ENCODE measurements at places on chromosomes 3 and 15.

- DNase-seq = no peak
Observed at GRCh38 chr3:190517687-190518086, 3.8 kb downstream of the IL1RAP start.

- DNase-seq = no peak
Observed at GRCh38 chr3:49170744-49171118, 667 bp upstream of the KLHDC8B start.

GRCh38 chr3:29430558-29430971 is 149.7 kb downstream of the RBMS3 start:
- no peak for DNase-seq

DNA sequence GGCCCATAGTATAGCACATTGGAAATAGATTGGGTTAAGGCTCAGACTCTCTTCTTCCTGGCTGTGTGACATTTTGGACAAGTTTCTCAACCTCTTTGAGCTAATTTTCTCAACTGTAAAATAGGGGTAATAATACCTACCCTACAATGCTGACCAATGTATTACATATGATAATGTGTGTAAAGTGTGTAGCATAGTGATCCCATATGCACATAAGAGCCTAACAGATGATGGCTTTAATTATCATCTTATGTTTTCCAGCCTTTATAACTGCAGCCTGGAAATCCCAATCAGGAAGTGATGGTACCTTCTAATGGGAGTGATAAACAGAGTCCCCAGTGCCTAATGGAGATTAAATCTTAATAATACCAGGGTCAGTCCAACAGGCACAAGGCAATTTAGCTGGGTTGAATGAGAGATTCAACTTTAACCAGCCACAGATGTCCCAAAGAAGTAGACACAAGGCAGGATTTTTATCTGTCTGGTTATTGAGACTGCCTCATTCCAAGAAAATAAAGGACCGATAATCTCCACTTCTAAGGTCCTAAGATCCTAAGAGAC is 12.0 kb downstream of the ADAMTS9 start:
- DNase-seq = no peak

DNA sequence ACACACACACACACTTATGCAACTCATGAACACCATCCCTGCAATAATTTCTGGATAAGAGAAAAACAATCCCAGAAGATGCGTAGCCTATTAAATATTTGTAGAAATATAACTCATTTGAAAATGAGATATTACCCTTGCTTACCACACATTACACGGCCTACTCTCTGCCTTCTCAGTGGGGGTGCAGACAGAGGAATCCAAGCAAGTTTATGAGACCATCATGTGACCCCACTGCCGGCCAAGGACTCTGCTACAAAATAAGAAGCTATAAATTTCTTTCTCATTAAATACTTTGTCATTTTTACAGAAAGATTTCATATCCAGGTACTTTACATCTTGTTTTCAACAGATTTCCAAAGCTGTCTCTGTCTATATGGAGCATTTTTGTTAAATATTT is 286.3 kb downstream of the ZNF385D start:
- DNase-seq = no peak

- no peak for DNase-seq
Observed at GRCh38 chr3:172752651-172753050, 2.1 kb downstream of the ECT2 start.

GRCh38 chr15:92162657-92163056 is 231.0 kb upstream of the ST8SIA2 start:
- DNase-seq = no peak

DNA sequence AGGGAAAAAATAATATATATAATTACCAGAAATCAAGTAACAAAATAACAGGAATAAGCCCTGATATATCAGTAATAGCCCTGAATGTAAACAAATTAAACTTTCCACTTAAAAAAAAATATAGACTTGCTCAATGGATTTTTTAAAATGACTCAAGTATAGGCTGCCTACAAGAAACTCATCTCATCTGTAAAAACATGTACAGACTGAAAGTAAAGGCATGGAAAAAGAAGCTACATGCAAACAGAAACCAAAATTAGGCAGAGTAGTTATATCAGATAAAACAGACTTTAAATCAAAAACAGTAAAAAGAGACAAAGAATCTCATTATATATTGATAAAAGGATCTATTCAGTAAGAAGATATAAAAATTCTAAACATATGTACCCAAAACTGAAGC is 82.4 kb upstream of the STT3B start:
- DNase-seq = no peak

- DNase-seq = no peak
Observed at GRCh38 chr15:101852356-101852755, 40.4 kb downstream of the OR4F15 start.

DNA sequence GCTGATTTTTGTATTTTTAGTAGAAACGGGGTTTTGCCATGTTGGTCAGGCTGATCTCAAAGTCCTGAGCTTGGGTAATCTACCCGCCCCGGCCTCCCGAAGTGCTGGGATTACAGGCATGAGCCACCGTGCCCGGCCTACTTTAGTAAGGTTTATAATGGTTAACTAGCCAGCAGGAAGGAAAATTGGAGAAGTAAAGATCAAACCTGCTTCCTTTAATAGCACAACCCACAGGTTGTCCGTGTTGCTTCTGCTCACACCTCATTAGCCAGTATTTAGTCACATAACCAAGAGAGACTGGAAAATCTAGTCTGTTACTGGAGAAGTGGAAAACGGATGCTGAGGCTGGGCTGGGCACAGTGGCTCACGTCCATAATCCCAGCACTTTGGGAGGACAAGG is 51.9 kb upstream of the TBL1XR1 start:
- DNase-seq = no peak

DNA sequence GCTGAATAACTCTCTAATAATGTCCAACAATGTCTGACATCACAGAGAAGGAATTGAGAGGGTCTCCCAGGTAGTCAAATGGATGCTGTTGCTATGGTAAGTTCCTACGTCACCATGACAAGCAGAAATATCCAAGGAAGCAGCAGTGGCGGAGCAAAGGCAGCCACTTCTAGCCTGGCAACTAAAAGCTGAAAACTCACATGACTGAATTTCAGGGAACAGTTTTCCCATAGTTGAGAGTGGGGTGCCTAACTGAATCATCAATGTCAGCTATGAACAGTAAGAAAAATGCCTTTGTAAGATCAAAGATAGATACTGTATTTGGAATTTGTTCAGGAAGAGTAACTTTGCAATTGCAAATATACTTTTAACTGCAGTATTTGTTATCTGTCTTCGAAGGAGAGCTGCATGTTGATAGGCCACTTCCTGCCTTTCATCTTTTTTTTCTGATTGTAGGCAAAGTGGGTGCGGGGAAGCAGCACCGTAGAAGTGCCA is 161.7 kb downstream of the BBX start:
- no peak for DNase-seq

GRCh38 chr3:126781889-126782491 is 78.0 kb downstream of the CHCHD6 start:
- DNase-seq = no peak

- no peak for DNase-seq
Observed at GRCh38 chr3:172643506-172644179, 67.2 kb downstream of the NCEH1 start.

DNA sequence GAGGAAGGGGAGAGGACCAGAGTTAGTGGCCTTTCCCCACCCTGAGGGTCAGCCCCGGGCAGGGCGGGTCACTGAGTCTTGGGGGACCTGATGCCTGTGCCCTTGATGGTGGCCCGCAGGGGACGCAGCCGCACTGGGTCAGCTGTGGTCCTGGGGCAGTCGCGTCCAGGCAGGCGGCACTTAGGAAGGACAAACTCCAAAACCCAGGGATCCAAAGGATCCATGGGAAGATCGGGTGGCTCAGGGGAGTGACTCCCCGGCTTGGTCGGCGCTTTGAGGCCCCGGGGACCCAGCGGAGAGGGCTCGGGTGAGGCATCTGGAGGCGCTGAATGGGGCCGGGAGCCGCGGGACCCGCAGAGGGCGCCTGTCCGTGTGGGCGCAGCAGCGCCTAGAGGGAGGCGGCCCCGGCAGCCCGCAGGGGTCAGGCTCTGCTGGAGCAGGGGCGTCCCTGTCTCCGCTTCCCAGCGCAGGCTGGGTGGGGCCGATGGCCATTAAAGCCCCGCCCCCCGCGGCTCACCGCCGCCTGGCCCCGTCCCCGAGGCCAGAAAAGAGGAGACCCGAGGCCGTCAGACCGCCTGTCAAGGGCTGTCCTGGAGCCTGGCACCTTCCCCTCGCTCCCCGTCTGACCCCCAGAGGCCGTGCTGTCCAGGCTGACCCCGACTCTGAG is 17.5 kb downstream of the CIDEC start:
- DNase-seq = no peak
